ENCODE measurements at places on chromosomes 7 and 10.

GRCh38 chr7:137591421-137591837 is 247.9 kb upstream of the PTN start:
- DNase-seq = no peak

- DNase-seq = no peak
Measured at GRCh38 chr7:64892116-64892515, 11.0 kb upstream of the ZNF273 start.

GRCh38 chr7:77757589-77757988 is 40.6 kb downstream of the TMEM60 start:
- DNase-seq = no peak

DNA sequence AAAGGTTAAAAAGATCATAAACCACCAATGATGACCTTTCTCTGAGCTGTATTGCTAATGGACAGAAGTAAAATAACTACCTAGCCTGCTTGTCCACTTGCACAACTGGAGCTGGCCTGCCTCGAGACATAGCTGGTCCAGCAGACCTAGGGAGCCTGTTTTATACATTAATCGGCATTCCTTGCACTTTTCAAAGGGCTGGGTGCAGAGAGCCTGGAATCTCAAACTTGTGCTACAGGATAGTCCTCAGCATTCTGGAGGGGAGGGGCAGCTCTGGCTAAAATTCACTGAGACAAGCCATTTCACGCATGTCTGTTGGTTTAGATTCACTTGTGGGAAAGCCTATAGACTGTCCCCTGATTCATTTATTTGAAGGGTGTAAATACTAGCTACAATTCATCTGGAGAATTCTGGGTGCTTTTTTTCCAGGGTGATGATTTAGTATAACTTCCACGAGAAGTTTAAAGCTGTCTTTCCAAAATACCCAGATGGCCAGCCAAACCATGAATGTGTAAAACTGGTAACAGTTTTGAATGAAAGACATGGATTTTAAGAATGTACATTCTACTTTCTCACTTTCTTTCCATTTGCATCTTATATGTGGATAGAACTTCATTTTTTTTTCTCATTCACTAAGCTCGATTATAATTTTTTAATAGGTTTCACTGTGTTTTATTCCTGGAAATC is 389.4 kb downstream of the KCNMA1 start:
- DNase-seq = no peak

DNA sequence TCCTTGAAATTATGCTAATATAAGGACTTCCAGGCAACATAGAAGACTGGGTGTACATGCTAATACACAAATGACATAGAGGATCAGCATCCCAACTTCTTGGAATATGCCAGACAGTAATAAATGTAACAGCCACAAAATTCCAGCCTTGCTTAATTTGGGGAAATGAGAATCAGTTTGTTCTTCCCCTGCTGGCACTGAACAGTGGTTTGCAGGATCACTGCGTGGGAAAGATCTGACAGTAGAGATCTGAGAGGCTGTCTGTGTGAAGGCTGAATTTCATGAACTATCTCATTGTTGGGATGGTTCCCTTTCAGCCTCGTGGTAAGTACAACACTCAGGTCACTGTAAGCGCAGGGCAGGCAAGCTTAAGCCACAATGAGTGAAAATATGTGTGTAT is 1078.0 kb downstream of the LRMDA start:
- no peak for DNase-seq

DNA sequence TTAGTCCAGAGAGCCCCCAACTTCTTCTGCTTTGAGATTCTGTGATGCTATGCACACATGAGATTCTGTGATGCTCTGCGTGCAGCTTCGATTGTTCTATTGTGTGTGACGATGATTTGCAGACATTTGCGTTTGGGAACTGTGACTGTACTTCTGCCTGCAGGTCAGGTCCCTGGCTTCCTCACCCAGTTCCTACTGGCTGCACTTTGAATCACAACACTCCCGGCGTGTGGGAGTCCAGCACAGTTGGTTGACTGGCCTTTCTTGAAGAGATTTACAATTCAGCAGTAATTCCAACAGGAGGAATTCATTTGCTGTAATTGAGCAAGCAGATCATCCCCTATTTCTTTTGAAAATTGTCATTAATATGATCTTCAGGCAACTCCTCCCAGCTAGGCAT is 252.2 kb upstream of the YAE1 start:
- DNase-seq = no peak

DNA sequence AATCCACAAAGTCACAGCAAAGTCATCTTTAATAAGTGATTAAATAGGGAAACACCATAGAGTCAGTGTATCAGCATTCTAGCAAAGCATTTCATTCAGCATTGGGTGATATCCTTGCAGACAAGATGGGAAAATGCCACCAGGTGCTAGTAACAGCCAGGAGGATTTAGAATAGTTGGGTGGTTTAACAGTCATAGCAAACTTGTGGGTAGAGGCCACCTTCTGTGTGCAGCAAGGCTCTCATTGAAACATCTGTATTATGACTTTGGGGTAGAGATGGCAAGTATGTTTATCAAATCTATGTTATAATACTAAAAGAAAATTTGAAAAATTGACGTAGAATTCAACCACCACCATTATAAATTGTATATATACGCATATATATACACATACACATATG is 26.4 kb upstream of the ADO start:
- DNase-seq = no peak

GRCh38 chr7:4861227-4861626 is 603 bp downstream of the PAPOLB start:
- DNase-seq = no peak

DNA sequence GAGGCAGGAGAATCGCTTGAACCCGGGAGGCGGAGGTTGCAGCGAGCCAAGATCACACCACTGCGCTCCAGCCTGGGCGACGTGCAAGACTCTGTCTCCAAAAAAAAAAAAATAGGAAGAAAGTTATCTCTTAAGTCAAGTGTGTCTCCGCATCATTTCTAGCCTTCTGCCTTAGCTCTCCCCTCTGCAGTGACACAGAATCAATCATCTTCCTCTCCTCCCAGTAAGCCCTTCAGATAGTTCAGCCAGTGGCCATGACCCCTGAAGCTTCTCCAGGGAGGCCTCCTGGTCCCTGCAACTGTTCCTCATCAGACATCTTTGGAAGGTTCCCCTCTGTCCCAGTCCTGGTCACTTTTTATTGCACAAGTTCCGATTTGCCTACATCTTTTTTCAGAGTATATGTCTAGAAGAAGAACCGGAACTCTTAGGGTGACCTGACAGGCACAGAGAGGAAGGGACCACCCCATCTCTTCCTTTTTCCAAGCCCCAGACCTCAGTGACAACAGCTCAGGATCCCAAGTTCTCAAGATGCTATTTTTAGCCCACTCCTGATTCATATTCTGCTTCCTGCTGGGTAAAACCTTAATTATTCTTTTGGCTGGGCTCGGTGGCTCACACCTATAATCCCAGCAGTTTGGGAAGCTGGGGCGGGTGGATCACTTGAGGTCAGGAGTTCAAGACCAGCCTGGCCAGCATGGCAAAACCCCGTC is 6.6 kb upstream of the RHBDD2 start:
- no peak for DNase-seq

GRCh38 chr10:128550045-128550444 is 423.8 kb upstream of the MKI67 start:
- DNase-seq = no peak

GRCh38 chr7:92714767-92715166 is 121.6 kb downstream of the CDK6 start:
- no peak for DNase-seq

- DNase-seq = no peak
Measured at GRCh38 chr7:38855867-38856266, 53.1 kb downstream of the VPS41 start.

DNA sequence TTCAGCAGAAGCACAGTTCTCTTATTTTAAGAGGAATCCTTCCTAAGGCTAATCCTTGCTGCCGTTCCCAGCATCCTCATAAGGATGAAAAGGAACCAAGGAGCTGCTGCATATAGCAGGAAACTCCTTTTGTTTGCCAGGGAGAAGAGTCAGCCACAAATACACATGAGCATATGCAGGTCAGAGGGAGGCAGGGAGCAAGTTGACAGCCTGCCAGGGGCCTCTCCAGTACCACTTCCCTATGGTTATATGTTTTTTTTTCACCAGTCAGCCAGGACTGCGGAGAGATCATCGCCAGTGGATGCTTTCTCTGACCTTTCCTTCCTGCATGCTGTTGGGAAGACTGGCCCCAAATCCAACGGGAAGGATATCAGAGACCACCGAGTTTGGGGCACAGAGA is 39.8 kb downstream of the SLC35B4 start:
- no peak for DNase-seq

DNA sequence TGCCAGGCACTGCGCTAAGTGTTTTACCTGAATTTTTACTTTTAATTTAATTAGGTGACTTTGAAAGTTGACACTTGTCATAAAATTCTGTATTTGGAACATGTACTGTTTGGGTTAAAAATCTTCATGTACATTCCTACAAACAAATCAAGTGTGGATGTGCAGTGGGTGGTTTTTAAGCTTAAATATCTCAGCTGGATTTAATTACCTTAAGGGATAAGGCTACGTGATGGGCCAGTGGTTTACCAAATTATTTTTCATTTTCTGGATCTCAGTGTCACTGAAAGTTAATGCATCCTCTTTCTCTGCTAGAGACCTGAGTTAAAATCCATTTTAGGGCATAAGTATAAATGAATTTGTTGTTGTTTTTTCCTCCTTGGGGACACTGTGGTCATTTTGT is 51.1 kb downstream of the EXOC4 start:
- DNase-seq = no peak

- DNase-seq = no peak
Measured at GRCh38 chr7:92635538-92635937, 45.3 kb upstream of the FAM133B start.

DNA sequence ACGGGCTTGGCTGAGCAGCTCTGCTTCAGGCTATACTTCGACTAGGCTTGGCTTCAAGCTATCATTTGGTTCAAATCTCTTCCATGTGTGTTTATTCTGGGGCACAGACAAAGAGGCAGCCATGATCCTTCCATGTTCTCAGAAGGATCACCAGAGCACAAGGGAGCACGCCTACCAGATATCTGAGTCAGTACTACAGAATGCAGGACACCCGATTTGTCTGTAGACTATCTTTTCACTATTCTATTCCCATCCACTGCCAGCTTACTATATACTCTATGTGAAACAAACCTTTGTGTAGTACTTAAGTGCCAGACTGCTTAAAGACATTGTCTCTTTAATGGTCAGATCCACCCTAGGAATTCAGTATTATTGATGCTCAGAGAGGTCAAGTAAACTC is 35.1 kb downstream of the CH25H start:
- no peak for DNase-seq

GRCh38 chr7:143882604-143883078 is 19.3 kb downstream of the TCAF1 start:
- DNase-seq = no peak

DNA sequence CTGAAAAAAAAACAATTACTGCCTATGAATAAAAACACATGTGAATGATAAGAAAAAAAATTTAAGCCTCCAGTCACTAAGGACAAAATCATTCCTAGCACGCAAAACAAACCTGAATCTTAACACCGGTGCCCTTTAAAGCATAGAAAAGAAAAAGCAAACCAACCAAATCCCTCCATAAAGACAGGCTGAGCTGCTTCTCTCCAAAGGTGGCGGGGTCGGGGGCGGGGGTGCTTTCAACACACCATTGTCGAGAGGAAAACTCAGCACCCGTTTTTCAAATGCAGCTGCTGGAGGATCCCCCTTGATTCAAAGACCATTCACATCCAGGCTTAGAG is 1.4 kb downstream of the ST8SIA6 start:
- no peak for DNase-seq

DNA sequence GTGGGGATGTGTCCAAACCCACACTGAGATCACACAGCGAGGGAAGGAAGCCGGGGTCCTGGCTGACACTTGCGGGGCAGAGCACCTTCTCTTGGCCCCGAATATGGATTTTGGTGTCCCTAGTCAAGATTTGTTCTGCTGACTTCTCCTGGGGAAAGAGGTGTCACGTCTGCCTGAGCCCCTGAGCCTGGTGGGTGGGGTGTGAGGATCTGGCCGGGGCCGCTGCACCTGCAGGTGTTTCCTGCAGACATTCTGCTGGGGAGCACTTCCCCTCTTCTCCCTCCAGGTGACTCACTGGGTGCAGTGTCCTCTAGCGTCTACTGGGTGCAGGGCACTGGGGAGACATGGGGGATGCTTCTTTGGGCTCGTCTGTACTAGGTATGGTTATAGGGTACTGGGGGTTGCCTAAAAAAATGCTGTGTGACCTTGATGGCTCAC is 99.2 kb downstream of the GRK5 start:
- peak; percentile 68 for DNase-seq

DNA sequence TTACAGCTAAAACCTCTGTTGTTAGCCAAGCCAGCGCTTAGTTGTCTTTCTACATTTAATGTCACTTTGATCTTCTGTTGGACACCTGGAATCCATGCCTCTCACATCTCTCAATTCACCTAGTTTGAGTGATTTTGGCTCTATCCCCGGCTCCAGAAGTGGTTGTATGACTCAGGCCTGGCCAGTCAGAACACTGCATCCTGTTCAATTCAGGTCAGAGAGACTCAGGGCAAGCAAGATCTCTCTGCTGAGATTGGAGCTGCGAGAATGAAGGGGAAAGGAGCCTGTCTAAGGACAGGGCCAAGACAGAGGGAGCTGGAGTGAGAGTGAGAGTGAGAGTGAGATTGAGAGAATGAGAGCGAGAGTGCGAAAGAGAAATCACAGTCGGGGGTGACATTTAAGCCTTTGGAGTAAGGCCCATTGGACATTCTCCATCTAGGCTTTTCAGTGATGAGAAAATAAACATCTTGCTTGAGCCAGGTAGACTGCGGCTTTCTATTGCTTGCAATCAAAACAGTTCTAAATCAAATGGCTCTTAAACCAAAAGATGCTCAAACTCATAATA is 83.3 kb upstream of the DYNC1I1 start:
- no peak for DNase-seq

GRCh38 chr7:46705386-46706255 is 784.5 kb upstream of the IGFBP3 start:
- no peak for DNase-seq

DNA sequence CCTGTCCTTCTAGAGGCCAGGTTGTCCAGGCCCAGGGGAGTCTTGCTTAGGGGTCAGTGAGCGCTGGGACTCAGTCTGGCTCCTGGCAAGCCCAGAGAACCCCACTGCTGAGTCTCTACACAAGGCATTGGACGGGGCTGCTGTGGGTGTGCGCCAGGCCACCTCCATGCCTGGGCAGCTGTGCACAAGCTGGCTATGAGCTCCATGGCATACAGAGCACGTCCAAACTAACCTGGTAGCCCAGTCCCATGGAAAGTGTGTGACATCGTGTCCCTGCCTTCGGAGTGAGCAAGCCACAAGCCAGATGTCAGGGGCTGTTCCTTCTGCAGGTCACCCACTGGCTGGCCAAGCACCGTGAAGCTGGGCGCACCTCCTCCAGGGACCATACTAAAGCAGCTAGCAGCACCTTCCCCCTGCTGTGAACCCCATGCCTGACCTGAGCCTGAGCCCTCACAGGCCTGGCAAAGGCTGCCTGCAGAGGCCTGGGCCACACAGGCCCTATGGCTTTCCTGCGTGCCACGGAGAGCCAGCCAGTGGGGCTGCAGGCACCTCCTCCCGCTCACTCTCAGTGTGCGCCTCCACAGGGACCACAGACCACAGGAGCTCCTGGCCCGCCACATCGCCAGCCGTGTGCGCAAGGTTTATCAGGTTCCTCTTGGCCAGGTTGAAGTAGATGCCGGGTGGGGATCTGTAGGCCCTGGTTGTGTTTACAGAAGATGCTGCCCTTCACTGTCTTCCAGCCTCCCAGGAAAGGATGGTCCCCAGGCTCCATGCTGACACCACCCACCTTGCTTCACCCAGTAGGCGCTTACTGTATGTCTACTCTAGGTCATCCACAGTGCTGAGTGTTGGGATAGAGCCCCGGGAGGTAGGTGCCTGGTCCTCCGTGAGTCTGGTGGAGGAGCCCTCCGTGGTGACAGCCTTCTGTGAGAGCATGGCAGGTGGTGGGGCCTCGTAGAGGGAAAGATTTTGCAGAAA is 219.7 kb downstream of the EBF3 start:
- DNase-seq = no peak

GRCh38 chr7:21352540-21353387 is 75.1 kb upstream of the SP4 start:
- no peak for DNase-seq
